Body of pancreas (tissue), 4 donors: ENCODE measurements at places on chromosomes 2 and 18.

DNA sequence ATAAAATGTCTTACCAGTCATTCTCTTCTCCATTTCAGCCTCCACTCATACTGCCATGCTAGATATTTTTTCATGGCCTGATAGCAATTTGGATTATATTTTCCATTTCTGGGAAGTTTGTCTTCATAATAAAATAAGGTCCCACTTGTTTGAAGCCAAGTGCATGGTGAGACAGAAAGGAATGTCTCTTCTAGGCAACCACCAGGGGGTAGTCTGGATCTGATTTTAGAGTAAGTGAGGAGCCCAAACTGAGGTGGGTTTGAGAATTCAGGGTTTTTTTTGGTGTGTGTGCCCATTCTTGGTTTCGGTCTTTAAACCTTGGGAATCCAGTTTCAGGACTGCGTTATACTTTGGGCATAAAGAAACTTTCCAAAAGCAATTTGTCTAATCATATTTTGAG is 315.5 kb downstream of the RPRM start:
- no peaks in the 10 kb centered on the region for H3K27me3 ChIP-seq
- H3K36me3 ChIP-seq, result no peaks in the 10 kb centered on the region
- H3K4me3 ChIP-seq, result no peak overlapping the region
- H3K27ac ChIP-seq, result no peak overlapping the region
- H3K4me1 ChIP-seq, result peaks cover 9% of the 10 kb centered on the region
- DNase-seq, result peak; percentile 16

- H3K27ac ChIP-seq, result no peak overlapping the region
- DNase-seq, result no peak
- no peaks in the 10 kb centered on the region for H3K36me3 ChIP-seq
Observed at GRCh38 chr2:168718622-168719021, 83.8 kb upstream of the NOSTRIN start.

DNA sequence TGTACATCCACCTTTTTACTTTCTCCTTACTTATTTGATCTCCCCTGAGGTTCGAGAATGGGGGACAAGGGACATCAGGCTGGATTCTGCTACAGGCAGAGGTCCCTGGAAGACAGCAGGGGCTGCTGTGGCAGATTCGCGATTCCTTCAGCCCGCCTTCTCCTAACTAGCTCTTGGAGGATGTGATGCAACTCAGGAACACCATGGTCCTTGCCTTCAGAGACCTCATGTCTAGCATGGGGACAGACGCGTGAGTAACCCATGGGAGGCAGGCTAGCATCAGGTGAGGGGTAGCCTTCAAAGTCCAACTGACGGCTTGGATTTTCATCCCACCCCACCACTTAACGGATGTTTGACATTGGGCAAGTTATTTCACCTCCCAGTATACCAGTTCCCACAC is 869 bp upstream of the TCF23 start:
- H3K27ac ChIP-seq, result no peak overlapping the region
- H3K27me3 ChIP-seq, result no peaks in the 10 kb centered on the region
- no peaks in the 10 kb centered on the region for H3K36me3 ChIP-seq
- DNase-seq, result no peak
- H3K4me1 ChIP-seq, result no peaks in the 10 kb centered on the region

DNA sequence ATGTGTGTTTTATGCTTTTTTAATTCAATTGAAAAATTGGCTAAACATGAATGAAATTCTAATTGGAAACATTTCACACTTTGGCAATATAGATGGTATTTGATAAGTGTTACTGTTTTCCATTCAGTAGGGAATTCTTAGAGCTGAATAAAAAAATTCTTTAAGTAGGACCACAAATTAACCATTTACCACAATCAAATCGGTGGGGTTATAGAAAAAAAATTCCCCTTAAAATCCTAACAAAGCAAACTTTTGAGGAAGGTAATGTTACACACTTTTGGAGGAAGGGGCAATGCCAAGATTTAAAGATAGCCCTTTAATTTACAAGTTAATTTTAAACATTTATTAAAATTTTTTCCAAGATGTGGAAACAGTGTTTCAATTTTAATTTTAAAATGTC is 279.0 kb upstream of the FIGN start:
- H3K27me3 ChIP-seq, result no peaks in the 10 kb centered on the region
- no peak for DNase-seq
- no peaks in the 10 kb centered on the region for H3K36me3 ChIP-seq
- no peak overlapping the region for H3K4me3 ChIP-seq
- no peak overlapping the region for H3K27ac ChIP-seq
- no peaks in the 10 kb centered on the region for H3K4me1 ChIP-seq

GRCh38 chr2:20223407-20224163 is 1.3 kb downstream of the SDC1 start:
- H3K36me3 ChIP-seq, result no peaks in the 10 kb centered on the region
- peak overlapping the region; percentile 16 for H3K4me3 ChIP-seq
- H3K27ac ChIP-seq, result peak overlapping the region; percentile 43
- H3K4me1 ChIP-seq, result peaks cover 29% of the 10 kb centered on the region
- DNase-seq, result peak; percentile 45
